Jurkat, Clone E6-1 (cell line): ENCODE measurements at places on chromosomes 6 and 20.
A peak's percentile ranks its signal among the peaks of the same experiment; 100 is the strongest.

DNA sequence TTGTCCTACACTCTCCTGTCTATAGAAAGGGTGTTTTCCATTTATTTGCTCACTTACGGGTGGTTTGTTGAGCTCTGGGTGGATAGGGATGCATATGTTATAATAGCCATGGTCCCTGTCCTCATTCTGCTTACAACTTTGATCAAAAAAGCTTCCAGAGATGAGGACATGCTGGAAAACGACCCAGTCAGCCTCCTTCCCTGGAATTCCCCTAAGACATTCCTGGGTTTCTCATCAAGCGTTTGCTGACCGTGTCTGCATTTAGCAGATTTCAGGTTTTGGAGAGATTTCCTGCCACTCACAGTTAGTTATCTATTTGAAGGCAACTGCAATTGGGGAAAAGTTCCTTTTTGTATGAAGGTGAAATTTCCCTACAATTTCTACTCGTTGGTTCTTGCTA, 152.8 kb upstream of the AFDN start:
- DNase-seq: no peak

GRCh38 chr6:139407718-139408222, 33.3 kb upstream of the CITED2 start:
- DNase-seq: no peak

DNA sequence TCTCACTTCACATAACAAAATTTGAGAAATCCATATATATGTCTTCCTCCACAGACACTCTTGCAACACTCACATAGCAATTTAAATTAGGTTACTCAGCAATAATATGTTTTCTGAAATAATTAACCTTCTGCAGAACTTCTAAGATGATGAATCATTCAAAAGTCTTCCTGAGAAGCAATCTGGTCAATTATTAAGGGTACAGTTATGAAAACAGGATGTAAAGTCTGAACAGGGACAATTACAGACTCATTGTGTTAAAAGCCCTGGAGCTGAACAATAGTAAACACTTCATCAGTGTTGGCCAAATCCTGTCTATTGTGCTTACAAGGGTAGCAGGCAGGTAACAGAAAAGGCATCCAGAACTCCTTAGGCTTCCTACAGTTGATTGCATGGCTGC, 75.4 kb downstream of the FILIP1 start:
- DNase-seq: no peak

DNA sequence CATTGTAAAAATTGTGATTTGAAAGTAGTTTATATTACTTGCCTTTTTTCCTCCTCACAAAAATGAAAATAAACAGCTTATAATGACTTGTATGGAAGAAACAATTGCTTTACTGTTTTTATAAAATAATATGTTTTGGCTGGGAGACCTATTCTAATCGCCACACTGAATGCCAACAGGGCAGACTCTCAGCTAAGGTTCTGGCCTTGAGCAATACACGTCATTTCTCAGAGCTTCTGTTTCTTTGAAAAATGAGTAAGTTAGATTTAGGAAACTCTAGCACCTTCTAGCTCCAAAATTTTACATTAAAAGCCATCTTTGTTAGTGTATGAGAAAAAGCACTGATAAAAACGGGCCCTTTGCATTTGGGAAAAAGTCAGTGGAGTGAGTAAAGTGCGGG, 166.6 kb downstream of the ARID1B start:
- DNase-seq: no peak

GRCh38 chr6:143223895-143224294, 163.2 kb downstream of the AIG1 start:
- no peak for DNase-seq

DNA sequence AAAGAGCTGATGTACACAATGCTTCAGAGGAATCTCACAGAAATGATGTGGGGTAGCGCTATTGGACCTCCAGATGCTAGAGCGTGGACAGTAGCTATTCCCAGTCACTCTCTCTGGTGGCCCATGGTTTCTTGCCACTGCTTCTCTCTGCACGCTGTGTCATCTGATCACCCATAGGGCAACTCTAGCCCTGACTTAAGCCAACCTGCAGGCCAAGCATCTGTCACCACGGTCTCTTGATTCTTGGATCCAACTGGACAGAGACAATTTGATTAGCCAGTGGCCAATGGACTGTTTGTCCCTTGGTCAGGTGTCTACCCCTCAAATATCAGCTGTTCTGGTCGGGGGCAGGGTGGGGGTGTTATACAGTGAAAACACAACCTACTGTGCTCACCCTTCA, 42.4 kb upstream of the TRAF3IP2 start:
- DNase-seq: no peak

GRCh38 chr6:37473364-37474095, 26.2 kb downstream of the CCDC167 start:
- no peak for DNase-seq

DNA sequence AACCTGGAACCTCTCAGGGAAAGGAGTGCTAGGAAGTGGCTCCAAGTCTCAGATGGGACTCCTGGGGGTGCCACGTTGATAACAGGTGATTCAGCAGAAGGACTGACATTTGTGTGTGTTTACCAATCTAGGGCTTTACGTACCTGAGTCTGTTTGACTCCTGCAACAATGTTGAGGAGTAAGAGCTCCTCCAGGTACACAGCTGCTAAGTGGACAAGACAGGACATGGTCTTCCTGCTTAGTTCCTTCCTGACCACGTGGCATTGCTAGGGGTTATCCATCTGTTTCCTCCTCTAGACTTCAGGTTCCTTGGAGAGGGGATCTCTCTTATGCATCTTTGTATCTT, 164.5 kb upstream of the SLC24A3 start:
- DNase-seq: no peak

GRCh38 chr20:24943196-24943595, 5.9 kb upstream of the CST7 start:
- DNase-seq: no peak

DNA sequence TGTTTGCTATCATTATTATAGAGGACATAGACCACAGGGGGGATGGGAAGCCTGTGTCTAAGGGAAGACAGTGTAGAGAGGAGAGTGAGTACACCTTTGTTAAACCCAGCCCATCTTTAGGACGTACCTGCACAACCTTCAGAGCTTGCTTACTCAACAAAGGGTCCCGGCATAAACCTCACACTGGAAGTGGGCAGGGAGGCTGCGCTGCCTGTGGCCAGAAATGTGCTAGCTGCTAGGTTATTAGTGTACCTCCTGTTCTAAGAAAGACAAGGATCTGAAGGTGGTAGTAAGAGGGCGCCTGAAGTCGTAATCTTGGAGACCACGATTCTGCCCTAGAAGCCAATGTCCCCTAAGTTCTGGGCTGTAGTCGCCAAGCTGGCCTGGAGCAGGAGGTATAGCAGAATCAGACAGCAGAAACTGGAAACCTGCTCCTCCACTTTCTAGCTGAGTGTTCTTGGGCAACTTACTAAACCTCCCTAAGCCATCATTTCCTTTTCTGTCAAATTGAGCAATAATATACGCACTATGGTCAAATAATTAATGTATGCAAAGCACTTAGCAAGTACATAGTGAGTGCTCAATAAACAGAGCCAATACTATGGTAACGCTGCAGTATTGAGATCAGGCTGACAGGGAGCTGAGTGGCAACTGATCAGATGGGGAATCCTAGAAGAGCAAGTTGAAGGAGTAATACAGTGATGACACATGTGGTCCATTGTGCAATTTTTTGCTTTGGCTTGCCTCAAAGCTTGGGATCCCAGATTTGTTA, 16.8 kb upstream of the AKIRIN2 start:
- no peak for DNase-seq

GRCh38 chr6:169981969-169982368, 230.5 kb downstream of the ERMARD start:
- DNase-seq: no peak

DNA sequence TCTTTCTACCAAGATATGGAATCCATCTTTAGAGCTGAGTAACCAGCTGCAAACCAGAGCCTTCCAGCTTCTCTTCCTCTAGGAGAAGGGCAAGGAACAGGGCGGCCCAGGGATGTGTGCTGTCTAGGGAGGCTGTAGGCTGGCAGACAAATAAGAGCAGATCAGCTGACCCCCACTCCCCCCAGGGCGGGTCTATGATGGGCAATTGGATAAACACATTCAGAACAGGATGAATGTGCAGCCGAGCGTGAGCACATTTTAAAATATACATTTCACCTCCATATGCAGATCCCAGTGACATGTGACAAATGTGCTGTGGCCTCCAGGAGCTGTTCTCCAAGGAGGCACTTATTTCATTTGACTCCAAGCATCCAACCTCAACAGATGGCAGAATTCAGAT, 580.1 kb downstream of the PTPRT start:
- no peak for DNase-seq

- peak; percentile 26 for DNase-seq
Measured at GRCh38 chr6:42402184-42402583, 49.5 kb downstream of the TRERF1 start.

DNA sequence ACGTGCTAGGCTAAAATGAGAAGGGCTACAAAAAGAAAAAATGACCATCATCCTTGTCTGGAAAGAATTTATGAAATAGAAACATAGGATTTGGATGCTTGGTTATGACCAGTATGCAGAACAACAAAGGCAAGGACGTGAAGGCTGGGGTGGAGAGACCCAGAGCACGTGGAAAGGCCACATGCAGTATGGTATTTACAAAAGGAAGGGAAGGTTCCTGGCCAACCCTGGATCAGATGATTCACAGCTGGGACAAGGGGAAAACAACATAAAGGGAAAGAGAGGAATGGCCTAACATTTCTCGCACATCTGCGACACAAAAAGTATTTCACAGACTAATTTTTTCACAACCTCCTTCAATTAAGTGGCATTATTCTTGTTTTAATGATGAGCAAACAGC, 8.2 kb downstream of the STX7 start:
- DNase-seq: no peak

- DNase-seq: peak; percentile 31
Measured at GRCh38 chr20:38873050-38873581, 53.1 kb upstream of the FAM83D start.

- no peak for DNase-seq
Measured at GRCh38 chr6:33990061-33990541, 155.8 kb downstream of the GRM4 start.

GRCh38 chr20:44885392-44886265, at the start of gene YWHAB:
YWHAB (plus strand) TSS chr20:44885705; CDS start chr20:44901534, 15,829 bp downstream.
- peak; percentile 92 for DNase-seq

GRCh38 chr6:36605560-36606391, 11.6 kb downstream of the SRSF3 start:
- DNase-seq: no peak

DNA sequence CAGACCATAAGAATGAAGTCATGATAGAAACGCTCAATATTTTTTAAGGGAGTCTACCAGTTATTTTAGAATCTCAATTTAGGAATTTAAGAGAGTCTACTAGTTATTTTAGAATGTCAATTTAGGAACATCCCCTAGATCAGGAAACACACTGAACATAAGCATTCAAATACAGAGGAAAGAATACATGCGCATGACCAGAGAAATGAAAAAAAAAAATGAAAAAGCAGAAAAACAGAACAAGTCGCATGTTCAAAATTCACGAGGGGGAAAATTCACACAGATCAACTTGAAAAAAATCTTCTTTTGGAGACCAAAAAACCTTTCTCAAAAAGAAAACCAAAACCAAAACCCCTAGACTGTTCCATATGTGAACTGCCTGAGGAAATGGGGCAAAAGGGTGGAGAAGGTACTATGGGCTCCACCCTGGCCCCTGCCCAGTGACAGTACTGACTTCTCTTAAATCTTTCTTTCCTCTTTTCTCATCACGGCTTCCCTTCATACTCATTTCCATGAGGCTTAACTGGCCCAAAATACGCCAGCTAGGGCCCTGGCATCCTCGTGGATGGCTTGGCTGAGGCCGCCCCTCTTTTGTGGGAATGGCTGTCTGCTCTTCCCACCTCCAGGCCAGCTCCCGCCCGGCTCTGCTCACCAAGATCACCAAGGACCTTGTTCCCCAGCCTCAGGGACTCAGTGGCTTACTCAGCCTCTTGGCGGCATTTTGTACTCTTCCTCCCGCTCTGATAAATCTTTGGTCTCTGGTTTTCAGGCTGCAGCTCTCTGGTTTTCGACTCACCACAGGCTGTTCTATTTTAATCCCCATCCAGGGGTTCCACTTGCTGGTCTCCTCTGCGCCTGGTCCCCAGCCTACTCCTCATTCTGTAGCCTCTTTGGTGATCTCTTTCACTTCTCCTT, 11.2 kb downstream of the ZBTB2 start:
- DNase-seq: no peak

DNA sequence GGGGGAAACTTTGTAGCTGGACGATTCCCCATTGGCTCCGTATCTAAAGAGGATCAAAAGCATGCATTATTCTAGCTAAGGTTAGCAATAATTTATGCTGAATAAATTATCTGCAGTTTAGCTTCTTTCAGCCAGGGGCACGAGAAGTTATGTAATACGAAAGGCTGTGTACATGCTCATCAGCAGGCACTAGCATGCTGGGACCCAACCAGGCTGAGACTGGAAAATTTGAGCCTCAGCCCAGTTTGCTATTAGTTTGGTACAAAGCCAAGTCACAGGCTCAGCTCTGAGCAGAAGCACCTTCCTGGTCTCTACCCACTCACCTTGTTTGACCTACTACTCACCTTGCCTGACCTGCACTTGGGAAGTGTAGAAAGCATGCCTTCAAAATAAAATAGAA, 328.1 kb upstream of the ARID1B start:
- no peak for DNase-seq

DNA sequence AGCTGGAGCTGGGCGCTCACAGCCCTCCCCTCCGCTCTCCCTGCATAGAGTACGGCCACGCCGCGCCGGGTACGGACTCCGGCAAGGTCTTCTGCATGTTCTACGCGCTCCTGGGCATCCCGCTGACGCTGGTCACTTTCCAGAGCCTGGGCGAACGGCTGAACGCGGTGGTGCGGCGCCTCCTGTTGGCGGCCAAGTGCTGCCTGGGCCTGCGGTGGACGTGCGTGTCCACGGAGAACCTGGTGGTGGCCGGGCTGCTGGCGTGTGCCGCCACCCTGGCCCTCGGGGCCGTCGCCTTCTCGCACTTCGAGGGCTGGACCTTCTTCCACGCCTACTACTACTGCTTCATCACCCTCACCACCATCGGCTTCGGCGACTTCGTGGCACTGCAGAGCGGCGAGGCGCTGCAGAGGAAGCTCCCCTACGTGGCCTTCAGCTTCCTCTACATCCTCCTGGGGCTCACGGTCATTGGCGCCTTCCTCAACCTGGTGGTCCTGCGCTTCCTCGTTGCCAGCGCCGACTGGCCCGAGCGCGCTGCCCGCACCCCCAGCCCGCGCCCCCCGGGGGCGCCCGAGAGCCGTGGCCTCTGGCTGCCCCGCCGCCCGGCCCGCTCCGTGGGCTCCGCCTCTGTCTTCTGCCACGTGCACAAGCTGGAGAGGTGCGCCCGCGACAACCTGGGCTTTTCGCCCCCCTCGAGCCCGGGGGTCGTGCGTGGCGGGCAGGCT, 4.6 kb downstream of the KCNK15 start:
- DNase-seq: no peak

- DNase-seq: no peak
Measured at GRCh38 chr6:23713211-23713610, 412.8 kb upstream of the NRSN1 start.
